HFFc6 (cell line): ENCODE measurements at places on chromosomes 5 and 9. TPM values are rescaled to one million over a fixed set of nuclear protein-coding genes. Genes with fewer than 3 reads are reported as not detected.

DNA sequence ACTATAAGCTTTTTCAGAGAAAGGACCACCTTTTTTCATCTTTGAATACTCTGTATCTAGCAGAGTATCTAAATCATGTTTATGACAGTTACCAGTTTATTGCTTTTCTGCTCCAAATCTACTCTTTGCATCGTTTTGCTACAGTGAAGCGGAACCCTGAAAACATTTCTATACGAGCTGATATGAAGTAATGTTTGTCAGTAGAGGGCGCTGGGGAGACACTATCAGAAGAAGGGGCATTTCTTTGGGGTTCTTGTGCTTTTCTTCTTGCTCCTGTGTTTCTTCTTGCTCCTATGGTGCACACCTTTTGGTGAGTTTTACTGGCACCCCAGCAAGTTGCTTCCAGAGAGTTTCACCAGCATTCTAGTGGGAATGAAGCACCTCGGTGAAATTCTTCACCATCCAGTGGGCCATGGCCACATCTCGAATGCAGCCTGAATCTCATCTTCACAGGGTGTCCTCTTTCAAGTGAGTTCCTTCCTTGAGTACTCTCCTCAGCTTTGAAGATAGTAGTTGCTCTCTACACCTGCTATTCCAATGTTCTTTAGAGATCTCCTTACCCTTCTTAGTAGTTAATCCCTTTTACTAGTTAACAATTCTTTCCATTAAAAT is 98.4 kb downstream of the FGF1 start:
- DNase-seq: peak; percentile 36

GRCh38 chr5:17679597-17680203 is 45.4 kb downstream of the TAF11L14 start:
- DNase-seq: no peak

DNA sequence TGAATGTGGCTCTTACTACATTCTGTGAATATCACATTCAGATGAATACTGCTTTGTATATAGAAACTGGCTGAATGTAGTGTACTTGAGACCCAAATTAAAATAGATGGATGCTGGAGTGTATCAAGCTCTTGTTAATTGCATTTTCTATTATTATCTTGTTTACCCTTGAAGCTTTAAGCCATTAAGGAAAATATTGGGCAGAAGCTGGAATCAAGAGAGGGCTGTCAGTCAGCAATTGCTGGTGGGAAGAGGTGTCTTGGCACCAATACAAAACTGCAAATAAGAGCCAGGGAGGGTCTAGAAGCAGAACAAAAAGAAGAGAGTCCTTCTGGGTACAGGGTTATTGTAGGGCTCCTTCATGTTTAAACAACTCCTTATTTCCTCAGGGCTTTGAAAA is 38.8 kb downstream of the MUSK start:
- no peak for DNase-seq

- DNase-seq: no peak
These were observed 57.3 kb upstream of the FNIP1 start for GRCh38 chr5:131854134-131854533.

- DNase-seq: no peak
These were observed 25.8 kb downstream of the NR2F1 start for GRCh38 chr5:93608855-93609254.

DNA sequence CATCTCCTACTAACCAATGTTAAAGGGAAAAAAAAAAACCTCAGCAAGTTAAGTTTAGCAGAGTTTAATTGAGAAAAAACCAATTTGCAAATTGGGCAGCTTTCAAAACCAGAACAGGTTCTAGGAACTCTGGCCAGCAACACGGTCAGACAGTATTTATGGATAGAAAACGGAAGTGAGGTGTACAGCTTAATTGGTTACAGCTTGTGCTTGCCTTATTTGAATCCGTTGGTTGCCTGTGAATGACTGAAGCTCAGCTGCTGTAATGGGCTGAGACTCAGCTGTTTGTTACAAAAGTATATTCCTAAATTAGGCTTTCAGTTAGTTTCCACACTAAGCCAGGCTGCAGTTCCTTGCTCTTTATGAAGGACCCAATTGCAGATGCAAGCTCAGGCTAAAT is 217.0 kb downstream of the SREK1 start:
- DNase-seq: no peak

GRCh38 chr5:139880416-139881142 is 85.0 kb downstream of the PSD2 start:
- DNase-seq: no peak

- no peak for DNase-seq
These were observed 2.9 kb downstream of the P4HA2 start for GRCh38 chr5:132224716-132225115.

DNA sequence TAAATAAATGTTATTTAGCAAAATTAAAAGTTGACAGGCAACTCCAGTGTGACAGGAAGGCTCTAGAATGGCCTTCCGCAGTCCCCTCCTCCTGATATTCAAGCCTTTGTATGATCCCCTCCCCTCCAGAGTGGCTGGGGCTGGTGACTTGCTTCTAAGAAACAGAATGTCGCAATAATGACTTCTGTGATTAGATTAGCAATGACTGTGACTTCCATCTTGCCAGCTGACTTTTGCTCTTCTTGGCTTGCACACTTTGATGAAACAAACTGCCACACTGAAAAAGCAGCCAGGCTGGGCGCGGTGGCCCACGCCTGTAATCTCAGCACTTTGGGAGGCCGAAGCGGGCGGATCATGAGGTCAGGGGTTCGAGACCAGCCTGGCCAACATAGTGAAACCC is 106.5 kb upstream of the LARP1 start:
- no peak for DNase-seq

GRCh38 chr9:132141344-132141947 is 20.4 kb upstream of the NTNG2 start:
- DNase-seq: no peak

GRCh38 chr5:177473443-177474001 is at the start of gene DBN1:
TSS of gene DBN1 (minus strand) at chr5:177473634. CDS start at chr5:177473521, 113 bp downstream.
- no peak for DNase-seq

DNA sequence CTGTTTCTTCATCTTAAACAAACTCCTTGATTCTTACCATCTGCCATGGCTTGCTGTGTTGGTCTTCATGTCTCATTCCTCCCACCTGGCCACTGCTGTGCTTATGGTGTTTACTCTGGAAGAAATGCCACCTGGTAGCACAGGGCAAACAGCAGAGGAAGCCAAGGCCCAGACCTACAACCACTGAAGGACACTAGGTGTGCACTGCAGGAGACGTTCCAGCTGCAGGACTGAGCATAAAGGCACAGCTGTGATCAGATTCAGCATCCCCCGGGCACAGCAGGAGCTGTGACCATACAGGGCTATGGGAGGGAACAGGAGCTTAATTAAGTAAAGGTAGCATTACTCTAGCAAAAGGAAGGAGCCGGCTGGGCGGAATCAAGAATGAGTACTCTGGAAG is 12.6 kb upstream of the GNAQ start:
- no peak for DNase-seq

DNA sequence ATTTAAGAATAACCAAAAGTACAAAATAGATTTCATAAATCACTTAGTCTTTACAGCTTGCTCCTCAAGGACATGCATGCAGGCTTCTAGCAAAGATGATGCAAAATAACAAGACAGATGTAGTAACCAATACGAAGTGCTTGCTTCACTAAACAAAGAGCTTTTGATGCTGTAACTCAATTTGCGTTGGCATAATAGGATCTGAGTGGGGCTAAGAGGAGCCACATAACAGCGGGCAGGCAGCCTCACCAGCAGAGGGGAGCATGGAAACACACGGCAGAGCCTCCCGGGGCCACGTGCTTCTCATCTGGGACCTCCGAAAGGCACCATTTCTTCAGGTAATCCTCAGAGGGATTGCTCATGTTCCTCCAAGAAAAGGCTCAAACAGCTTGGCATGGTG is 139.7 kb downstream of the C5orf15 start:
- no peak for DNase-seq

DNA sequence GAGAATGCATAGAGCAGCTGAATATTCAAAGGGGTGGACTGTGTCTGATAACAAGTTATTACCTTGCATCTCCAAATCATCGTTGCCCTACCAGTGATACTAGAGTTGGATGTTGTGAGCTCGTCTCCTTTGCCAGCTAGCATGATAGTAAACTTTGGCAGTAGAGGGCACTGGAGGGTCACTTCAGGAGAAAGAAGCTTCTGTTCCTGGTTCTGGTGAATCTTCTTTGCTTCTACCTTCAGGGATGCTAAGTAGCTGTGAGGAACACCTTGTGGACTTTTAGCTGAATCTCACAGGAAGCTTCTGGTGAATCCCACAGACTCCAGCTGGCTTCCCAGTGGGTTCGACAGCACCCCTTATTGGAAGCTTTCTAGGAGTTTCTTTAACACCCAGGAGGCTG is 626.6 kb upstream of the SGCD start:
- no peak for DNase-seq

- no peak for DNase-seq
These were observed 55.8 kb downstream of the NFIB start for GRCh38 chr9:14258156-14258555.

DNA sequence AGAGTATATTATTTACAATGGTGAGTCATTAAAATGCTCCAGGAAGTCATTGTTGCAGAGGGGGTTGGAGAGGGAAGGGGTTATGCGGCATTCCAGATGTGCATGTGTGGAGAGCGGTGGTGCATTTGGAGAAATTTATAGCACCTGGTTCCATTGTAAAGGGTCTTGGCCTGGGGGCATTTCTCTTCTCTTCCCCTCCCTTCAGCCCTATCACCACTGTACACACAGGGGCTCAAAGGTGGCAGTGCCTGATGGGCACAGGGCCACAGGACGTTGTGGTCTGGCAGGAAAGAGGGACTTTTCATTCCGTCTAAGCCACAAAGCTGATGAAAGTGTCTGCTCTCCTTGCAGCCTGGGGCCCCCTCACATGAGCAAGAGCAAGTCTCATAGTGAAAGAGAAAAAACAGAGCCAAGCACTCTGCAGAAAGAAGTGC is 442.4 kb upstream of the ZNF462 start:
- DNase-seq: no peak

- DNase-seq: no peak
These were observed 12.1 kb downstream of the PRRC2B start for GRCh38 chr9:131405858-131406537.

GRCh38 chr5:31638345-31638744 is 586 bp upstream of the PDZD2 start:
- no peak for DNase-seq

GRCh38 chr9:114155995-114156656 is 789 bp downstream of the COL27A1 start:
- peak; percentile 30 for DNase-seq

GRCh38 chr9:18985996-18986395 is 47.0 kb downstream of the SAXO1 start:
- no peak for DNase-seq

DNA sequence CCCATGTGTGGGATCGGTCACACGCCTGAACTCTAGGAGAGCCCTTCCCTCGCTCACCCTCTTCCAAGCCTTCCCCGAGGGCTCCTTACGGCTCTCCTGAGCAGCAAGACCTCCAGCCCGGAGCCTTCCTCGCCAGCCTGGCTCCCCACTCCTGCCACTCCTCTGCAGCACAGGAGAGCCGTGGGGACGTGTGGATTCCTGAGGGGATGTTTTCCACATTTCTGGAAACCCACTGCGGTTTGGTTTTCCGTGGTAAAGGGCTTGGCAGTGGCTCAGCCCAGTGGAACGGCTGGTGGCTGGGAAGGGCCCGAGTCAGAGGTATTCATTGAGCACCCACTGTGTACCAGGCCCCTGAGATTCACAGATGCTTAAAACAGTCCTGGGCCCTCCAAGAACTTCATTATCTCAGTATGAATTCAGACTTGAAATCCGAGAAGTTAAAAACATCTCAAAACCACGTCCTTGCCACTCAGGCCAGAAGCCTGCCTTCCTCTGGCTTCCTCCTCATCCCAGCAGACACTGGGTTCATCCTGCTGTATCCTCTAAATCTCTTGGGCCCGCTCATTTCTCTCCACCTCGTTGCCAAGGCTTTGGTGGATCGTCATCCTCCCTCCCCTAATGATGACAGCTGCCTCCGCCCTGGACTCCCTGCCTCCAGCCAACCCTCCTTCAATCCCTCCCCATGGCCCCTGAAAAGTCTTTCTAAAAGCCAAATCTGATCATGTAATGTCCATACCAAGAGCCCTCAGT is 109.6 kb downstream of the FGF18 start:
- no peak for DNase-seq

DNA sequence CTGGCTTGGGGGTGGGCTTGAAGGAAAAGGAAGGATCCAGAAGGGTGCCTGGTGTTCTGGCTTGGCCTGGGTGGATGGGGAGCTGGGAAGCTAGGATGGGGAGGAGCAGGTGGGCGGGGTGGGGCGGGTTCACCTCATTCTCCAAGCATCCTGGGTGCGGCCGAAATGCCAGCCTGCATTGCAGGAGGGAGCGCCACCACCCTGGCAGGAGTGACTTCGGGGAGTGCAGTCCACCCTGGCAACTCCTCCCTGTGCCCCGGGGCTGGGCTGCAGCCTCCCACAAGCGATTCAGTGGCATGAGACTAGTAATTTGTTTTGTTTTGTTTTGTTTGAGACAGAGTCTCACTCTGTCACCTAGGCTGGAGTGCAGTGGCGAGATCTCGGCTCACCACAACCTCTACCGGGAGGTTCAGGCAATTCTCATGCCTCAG is 5.5 kb downstream of the TTC16 start:
- DNase-seq: no peak

- DNase-seq: no peak
These were observed 94.4 kb downstream of the VAV2 start for GRCh38 chr9:133897675-133898074.

GRCh38 chr5:141338538-141339306 is at the start of gene PCDHGA2:
TSS of gene PCDHGA2 (plus strand) at chr5:141338760.
- peak; percentile 17 for DNase-seq

DNA sequence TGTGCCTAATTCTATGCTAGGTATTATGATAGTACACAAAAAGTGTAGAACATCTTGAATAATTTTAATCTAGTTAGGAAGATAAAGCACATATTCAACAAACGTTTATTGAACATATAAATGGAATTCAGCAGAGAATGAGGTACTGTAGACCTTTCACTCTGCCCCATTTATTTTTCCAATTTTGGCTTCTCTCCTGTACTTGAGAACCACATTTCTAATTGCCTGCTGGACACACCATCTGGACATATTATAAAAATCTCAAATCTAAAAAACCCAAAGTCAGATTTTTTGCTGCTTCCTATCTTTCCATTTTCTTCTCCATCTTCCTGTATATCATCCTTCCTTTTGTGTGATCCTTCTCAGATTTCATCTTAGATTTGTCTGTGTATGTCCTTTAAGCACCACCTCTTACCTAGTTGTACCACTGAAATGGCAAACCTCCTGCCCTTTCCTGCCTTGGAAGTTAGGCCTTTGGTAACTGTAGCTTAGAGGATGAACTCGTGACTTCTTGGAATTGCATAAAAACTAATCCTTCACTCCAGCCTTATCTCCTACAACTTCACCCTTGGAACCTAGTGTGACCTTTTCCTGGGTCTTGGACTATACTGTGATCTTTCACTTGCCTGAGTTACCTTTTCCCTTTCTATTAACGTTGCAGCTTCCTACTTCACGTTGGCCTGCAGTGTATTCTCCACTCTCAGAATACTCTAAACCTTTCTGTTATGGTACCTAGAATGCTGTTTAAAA is 8.8 kb downstream of the SLC26A2 start:
- no peak for DNase-seq

MLANA gene
- total RNA-seq: not detected in 3 replicates

INSL6 gene
- not detected in 3 replicates for total RNA-seq

TSTD2 gene
- total RNA-seq: 8.5 to 9.4 TPM (median 9.0 TPM) in 3 replicates

NFIB gene
- 0.85 to 6.2 TPM (median 1.2 TPM) in 3 replicates for total RNA-seq

ZNF366 gene
- total RNA-seq: not detected in 3 replicates

PCDHGA7 gene
- 2.4 to 11.5 TPM (median 2.6 TPM) in 3 replicates for total RNA-seq

HACD4 gene
- 2.7 to 5.3 TPM (median 2.9 TPM) in 3 replicates for total RNA-seq

STPG3 gene
- total RNA-seq: not detected in 3 replicates
